ENCODE measurements at places on chromosomes 12 and 14.
A peak's percentile ranks its signal among the peaks of the same experiment; 100 is the strongest.

GRCh38 chr12:19451196-19451595 lies 11.9 kb downstream of the AEBP2 start:
- DNase-seq: no peak

DNA sequence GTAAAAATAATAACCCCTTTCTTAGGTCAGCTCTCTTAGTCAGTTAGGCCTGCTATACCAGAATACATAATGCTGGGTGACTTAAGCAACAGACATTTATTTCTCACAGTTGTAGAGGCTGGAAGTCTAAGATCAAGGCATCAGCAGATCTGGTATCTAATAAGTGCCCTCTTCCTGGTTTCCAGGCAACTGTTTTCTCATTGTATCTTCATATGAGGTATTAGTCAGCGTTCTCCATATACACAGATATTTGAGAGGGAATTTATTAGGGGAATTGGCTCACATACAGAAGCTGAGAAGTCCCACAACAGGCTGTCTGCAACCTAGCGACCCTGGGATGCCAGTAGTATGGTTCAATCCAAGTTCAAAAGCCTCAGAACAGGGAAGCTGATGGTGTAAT lies 896.0 kb downstream of the GALC start:
- DNase-seq: no peak

DNA sequence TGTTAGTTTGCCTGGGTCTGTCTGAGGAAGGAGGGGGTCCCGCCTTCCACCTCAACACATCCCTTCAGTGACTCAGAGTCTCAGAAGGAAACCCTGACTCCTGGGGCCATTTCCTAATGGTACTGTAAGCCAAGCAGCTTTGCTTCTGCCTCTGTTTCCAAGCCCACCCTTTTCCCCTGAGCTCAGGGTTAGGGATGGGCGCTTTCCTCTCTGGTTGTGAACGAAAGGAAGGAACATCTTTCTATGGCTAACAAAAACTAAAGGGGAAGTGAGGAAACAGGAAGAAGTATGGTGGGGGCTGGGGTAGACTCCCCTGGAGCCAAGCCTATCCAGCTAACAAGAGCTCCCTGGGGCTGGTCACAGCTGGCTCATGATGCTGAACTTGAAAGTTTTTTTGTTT lies 11.6 kb upstream of the UNC119B start:
- DNase-seq: no peak

DNA sequence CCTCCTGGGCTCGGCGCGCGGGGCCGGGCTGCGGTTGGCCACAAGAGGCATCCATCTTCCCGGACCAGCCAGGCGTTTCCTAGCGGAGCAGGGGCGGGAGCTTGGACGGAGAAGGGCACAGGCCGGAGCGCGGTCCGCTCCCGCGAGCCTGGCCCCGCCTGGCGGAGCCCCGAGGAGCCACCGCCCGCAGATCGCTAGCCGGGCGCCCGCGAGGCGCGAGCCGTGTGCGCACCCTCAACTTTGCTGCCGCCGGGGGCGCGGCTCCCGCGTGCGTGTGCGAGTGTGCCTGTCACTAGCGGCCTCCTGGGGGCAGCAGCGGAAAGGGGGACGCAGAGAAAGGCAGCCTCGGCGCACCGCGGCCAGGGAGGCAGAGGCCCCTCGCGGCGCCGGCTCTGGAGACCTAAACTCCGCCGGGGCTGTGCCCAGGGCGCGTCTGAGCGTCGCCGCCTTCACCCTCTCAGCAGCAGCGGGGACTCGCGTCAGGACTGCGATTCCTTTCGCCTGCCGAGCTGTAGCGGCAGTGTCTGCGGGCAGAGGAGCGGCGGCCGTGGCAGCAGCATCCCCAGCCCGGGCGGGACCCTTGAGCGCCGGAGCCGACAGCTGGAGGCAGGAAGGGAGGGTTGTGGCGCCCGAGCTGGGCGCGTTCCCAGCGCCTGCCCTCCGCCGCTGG lies 644 bp upstream of the SRGAP1 start:
- DNase-seq: peak; percentile 98

DNA sequence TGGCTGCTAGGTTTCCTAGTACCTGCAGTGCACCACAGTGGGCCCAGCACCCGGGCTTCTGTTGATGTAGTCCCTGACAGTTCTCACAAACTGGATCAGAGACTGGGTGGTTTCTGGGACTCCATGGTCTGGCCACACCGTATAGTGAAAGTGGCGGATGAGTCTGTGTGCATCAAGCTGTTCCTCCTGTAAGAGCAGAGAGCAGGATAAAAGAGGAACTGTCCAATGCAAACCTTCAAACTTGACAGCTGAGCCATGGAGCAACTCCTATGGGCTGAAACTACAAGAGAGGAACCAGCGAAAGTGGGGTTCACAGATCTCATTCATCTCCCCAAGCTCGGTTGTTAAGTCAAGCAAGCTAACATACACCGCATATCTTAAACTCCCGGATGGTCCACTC lies 102.8 kb downstream of the PTPRB start:
- DNase-seq: no peak

DNA sequence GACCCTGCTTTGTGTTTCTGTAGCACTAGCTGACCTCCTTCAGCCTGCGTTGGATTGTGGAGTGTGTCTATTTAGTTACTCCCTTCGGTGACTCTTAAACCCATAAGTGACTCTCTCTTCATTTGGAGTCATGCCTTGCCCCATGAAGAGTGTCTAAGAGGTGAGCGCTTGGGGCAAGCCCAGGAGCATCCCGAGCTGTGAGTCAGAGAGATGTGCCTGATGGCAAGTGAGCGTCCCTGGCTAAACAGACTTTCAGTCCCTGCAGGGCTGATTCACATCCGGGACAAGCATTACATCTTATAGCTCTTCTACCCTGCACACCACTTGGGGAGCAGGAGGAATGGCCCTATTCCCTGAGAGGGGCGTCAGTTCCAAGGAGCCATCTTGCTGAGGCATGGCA lies 24.3 kb upstream of the ATF1 start:
- no peak for DNase-seq

- no peak for DNase-seq
Measured at GRCh38 chr14:29941401-29941800, 13.8 kb upstream of the PRKD1 start.

GRCh38 chr12:32091696-32092095 lies 15.0 kb upstream of the BICD1 start:
- no peak for DNase-seq

DNA sequence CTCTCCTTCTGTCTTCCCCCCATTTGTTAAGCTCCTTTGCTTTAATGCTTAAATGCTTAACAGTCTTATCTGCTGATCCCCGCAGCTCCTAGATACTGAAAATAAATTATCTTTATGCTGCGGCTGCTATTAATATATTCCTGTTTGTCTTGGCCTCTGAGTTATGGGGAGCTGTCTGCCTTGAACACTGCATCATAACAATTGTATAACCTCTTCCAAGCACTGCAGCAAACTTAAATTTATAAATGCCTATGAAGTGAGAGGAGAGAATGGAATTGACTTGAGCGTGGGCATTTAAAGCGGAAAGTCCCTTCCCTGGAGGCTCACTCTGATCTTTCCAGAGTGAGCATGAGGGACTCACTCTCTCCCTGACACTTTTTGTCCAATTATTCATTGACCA lies 23.1 kb upstream of the DCP1B start:
- DNase-seq: peak; percentile 22

GRCh38 chr12:116599285-116600136 lies 40.3 kb downstream of the MAP1LC3B2 start:
- DNase-seq: peak; percentile 89

DNA sequence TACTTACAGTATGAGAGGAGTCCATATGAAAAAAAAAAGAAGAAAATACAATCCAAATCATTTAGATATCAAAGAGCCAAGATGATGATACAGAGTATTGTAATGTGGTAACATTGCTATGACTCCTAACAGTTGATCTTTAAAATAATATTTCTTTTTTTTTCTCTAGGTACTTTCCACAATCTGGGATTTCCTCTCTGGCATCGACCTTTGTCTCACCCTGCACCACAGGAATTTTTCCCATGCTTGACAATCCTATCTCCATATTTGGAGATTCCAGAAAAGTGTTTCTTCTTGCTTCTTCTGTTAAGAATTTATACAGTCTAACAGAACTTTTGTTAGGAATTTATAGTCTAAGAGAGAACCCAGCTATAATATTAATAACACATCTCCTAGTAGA lies 184.4 kb downstream of the ITPR2 start:
- DNase-seq: peak; percentile 90

DNA sequence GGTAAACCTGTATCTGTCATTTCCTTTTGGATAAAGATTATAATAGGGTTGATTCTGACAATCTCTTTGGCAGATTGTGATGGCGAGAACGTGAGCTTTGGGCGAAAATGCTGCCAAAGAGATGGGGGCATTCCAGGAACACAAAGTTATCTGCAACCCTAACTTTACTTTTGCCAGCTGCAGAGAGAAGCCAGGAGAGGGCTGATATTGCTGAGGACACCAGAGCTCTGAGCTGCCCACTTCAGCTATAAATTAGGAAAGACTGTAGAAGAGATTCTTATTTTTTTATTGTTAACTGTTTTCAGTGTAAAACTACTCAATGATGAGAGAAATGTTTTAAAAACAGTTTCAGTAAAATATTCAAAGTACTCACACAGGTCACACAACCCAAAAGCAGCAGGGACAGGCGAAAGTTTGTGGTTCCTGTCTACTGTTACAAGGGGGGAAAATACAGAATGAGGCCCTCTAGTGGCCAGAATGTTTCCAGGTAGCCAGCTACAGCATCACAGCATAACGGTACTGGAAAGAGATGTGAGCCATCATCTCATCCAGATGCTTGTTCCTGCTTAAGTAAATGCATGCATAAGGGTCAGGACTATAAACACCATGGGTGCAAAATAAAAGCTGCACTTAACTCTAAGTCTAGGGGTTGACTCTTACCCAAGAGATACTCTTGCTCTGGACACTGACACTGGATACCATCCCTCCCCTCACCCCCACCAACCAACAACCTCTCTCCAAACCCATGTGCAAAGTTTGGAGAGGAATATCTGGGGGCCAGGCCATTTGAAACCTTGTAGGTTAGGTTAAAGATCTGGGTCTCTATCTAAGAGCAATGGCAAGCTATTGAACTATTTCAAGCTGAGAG lies 498.4 kb downstream of the RMST start:
- no peak for DNase-seq

DNA sequence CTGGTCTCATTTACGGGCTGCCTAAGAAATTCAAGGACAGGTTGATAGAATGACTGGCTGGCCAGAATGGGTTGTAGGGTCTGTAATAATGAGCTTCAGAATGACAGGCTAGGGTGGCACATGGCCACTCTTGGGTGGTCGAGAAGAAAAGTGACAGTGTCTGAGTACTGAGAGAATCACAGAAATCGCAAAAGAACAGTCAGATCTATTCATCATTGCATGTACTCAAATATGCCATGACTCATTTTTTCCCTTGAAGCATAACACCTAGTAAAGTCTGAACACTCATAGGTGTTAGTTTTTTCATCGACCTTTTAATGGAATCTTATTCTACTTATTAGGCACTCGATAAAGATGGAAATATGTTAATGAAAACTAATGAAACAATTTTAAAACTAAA lies 37.8 kb upstream of the SEL1L start:
- DNase-seq: no peak

GRCh38 chr12:131628023-131628740 lies 82.7 kb upstream of the SFSWAP start:
- DNase-seq: no peak

DNA sequence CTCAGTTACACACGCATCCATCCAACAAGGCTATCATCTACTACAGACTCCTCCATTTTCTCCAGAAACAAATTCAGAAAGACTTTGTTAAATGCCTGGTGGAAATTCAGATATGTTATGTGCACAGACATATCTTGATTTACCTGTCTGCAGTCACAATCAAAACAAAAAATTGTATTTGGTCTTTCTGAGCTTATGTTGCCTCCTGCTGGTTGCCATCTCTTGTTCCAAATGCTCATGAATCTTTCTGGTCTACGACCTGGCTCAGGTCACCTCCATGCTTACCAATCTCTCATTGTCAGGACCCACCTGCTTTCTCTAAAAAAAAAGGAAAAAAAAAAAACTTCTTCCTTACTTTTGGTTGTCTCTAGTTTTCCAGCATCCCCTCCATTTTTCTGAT lies 169.2 kb upstream of the PLXNC1 start:
- DNase-seq: peak; percentile 16

DNA sequence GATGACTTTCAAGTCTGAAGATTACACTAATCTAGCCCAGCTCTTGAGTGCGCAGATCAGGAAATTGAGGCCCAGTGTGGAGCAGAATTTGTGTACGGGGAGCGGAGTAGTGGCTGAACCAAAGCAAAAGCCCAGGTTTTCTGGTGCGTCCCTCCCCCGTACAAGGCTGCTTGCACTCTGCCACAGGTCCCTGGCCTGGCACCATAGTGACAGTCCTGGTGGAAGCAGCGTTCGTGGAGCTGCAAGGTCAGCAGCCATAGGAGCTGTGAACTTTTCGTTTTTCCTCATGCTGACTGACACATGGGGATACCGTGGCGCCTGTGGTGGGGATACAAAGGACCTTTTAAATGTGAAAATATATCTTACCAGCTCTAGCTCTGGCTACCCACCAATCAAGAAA lies 1.7 kb downstream of the EVL start:
- no peak for DNase-seq

- DNase-seq: no peak
Measured at GRCh38 chr12:90280564-90281058, 572.0 kb upstream of the ATP2B1 start.

DNA sequence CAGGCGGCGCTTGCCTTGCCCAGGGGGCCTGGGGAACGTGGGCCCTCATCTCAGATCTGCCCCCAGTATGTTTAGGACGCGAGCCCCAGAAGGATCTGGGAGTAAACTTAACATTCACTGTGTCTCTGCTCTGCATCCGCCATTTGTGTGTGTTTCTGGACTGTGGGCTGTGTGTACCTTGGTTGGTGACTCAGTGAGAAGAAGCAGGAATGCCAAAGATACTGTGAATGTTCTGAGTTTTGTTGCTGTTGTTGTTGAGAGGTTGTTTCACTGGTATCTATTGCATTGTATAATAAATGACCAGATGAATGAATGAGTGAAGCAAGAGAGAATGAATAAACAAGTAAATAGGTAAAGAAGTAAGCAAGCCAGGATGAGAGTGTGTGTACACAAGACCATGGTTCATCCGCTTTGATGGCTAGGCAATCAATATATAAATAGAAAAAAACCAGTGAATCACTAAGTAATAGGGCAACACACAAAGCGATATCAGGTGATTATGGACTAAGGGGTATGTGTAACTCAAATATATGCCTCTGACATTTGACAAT lies 20.5 kb downstream of the MEG3 start:
- no peak for DNase-seq
